Progenitor cell of endocrine pancreas (in vitro differentiated cells): ENCODE measurements at places on chromosomes 6 and 20. TPM values are rescaled to one million over a fixed set of nuclear protein-coding genes. Genes with fewer than 3 reads are reported as not detected.

DNA sequence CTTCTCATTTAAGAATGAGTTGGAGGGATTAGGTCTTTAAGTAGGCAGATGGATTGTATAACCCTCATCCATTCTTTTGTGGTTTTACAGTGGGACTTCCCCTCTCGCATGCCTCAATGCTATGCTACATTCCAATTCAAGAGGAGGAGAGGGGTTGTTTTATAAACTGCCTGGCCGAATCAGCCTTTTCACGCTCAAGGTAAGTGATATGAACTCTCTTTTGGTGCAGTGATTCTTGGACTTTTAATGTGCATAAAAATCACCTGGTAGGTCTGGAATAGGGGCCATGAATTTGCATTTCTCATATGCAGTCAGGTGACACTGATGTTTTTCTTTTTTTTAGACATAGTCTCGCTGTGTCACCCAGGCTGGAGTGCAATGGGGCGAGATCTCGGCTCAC is 10.8 kb downstream of the ASXL1 start:
- H3K27ac ChIP-seq = peak overlapping the region; percentile 90
- H3K4me1 ChIP-seq = peaks cover 39% of the 10 kb centered on the region
- peaks cover 9% of the 10 kb centered on the region for H3K36me3 ChIP-seq
- DNase-seq = no peak
- no peaks in the 10 kb centered on the region for H3K27me3 ChIP-seq

- no peak overlapping the region for H3K4me3 ChIP-seq
- no peaks in the 10 kb centered on the region for H3K36me3 ChIP-seq
- no peak overlapping the region for H3K27ac ChIP-seq
- DNase-seq = no peak
These were observed 18.8 kb upstream of the OLIG3 start for GRCh38 chr6:137512757-137513605.

Gene SYCP2
- total RNA-seq = 1.4 and 2.2 TPM in 2 replicates

Gene CST11
- not detected in 2 replicates for total RNA-seq
